ENCODE measurements at places on chromosomes 4 and X.
A peak's percentile ranks its signal among the peaks of the same experiment; 100 is the strongest.

DNA sequence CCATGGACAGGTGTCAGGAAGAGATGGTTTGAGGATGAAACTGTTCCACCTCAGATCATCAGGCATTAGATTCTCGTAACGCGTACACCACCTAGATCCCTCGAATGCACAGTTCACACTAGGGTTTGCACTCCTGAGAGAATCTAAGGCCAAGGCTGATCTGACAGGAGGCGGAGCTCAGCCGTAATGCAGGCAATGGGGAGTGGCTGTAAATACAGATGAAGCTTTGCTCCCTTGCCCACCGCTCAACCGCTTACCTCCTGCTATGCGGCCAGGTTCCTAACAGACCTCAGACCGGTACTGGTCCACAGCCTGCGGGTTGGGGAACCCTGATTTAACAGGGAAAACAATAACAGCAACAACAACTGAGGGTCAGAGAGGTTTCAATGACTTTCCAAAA is 2.0 kb upstream of the TEC start:
- no peak for DNase-seq

DNA sequence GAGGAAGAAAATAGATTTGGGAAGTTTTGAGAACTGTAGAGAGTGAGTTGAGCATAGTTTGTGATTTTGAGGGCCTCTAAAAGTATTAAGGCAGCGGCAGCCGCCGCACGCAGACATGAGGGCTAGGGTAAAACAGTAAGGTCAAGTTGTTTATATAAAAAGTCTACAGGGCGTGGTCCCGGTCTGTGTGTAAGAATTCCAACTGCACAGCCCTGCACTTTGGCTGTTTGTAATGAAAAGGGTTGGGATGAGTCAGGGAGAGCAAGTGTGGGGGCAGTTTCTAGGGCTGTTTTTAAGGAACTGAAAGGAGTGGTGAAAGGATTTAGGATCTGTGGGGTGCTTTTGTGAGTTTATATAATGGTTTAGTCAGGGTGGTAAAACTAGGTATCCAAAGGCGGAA is 55.0 kb downstream of the BEX3 start:
- DNase-seq: no peak

DNA sequence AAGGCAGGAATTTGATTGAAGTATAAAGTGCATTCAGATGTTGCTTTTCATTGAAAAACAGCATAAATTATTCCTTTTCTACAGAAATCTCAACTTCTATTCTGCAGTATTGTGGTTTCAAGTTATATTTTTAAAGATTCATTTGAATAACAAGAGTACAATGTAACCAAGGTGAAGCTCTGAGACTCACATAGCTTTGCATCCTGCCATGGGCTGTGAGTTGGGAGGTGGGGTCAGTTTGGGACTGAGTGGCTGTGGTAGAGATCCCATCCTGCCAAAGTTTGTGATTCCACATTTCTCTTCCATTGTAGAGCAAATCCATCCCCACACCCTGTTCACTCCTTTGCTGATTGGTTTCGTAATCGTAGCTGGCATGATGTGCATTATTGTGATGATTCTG is 69.2 kb downstream of the KIT start:
- DNase-seq: no peak

- DNase-seq: no peak
These were observed 14.3 kb downstream of the JCHAIN start for GRCh38 chr4:70651864-70652506.

DNA sequence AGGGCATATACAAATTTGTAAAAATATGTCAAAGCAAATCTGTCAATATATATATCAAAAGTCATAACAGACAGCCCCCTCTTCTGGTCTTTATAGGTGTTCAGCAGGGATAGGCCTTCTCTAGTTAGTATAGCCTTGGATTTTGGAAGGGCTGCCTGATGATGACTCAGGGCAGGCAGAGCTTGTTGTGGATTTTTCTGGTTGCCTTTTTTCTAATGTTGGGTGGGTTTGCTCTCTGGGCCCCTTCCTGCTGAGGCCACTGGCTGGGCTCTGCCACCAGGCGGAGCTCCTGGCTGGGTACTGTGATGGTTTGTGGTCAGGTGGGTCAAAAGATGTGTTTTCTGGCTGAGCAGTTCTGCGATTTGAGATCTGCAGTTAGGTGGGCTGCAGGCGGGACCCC is 294.2 kb downstream of the GRIA2 start:
- no peak for DNase-seq

- no peak for DNase-seq
These were observed 4.2 kb downstream of the BCOR start for GRCh38 chrX:40093586-40093985.

DNA sequence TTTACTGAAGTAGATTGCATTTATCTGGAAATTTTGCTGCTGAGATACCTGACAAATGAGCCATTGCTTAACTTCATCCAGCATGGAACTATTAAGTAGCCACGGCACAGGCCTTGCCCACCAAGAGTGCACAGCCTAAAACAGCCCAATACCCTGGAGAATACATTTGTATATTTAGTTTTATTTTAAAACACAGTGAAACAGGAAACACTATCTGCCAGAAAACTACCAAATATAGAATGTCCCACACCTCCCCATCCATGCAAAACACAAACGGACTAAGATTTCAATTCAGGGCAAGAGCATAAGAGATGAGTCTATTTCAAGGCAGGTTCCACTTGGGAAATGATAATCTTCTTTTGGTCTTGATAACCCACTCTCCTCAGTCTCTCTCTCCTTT is 57.1 kb downstream of the MAML3 start:
- DNase-seq: no peak

GRCh38 chrX:19515615-19516105 is 352 bp upstream of the MAP3K15 start:
- DNase-seq: no peak

DNA sequence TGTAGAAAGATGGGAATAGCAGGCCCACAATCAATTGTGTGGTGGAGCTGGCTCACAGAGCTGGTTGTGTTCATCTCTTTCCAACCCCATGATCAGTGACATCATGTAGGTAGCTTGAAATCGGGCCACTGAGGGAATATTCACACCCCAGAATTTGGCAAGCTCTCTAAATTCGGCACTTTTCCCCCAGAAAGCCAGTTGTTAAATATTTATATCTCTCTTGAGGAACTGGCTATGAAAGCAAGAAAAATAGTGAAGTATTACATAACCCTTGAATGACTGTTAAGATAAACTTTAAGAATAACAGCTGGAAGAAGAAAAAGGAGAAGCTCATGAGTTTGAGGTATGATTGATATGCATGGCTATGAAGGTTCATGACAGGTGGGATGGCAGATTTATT is 38.9 kb downstream of the GPRIN3 start:
- no peak for DNase-seq

GRCh38 chrX:101659601-101660063 is at the start of gene ARMCX2:
TSS of gene ARMCX2 (minus strand) at chrX:101659850. CDS start at chrX:101657588, 2,262 bp downstream.
- DNase-seq: peak; percentile 8

DNA sequence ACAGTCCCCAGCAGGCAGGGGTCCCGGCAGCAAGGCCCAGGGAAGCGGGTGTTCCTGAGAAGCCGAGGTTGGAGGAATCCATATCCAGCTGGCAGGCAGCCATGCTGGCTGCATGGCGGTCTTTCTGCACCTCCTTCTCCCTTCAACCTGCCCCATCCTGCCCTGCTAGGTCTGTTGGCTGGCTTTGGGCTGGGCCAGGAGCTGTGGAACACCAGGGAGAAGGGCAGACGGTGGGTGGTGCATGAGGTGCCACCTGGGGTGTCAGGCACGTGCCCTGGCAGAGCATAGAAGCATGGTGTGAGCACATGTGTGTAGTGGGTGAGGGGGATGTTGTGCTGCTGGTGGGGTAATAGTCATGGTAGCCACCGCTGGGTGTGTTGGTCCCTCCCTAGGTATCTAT is 150.1 kb downstream of the PJA1 start:
- DNase-seq: no peak

- DNase-seq: no peak
These were observed 117.3 kb downstream of the FAM13A start for GRCh38 chr4:88939697-88940096.

DNA sequence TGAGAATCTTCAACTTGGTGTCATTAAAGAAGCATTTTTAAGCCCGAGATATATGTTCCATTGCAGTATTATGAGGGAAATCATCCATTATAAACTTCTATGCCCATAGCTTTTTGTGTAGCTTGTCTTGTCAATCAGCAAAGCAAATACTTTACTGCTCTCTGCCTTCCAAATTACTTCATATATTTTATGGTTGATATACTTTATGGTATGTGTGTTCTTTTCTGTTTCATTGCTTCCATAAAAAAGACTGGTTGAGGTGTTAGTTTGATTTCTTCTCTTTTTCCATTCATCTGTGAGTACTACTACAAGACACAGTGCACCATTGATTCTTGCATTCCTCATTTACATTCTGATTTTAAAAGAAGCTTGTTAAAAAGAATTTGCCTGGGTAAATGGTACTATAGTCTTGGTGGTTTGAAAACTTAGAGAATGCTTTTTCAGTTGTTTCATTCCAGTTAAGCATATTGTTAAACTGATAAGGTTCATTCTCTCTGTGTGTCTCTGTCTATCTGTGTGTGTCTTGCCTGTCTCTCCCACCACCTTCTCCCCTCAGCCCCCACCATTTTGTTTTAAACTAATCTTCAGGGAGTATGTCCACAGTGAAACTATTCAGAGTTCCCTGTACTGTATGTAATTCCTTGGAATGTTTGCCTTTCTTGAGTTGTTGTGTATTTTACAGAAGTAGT is 27.1 kb downstream of the STAG2 start:
- no peak for DNase-seq

- no peak for DNase-seq
These were observed 83.1 kb downstream of the PRDM5 start for GRCh38 chr4:120839334-120839973.

GRCh38 chrX:129759576-129760061 is 20.1 kb upstream of the SASH3 start:
- DNase-seq: no peak

- DNase-seq: peak; percentile 56
These were observed 6.0 kb downstream of the SMAD1 start for GRCh38 chr4:145487631-145488030.

DNA sequence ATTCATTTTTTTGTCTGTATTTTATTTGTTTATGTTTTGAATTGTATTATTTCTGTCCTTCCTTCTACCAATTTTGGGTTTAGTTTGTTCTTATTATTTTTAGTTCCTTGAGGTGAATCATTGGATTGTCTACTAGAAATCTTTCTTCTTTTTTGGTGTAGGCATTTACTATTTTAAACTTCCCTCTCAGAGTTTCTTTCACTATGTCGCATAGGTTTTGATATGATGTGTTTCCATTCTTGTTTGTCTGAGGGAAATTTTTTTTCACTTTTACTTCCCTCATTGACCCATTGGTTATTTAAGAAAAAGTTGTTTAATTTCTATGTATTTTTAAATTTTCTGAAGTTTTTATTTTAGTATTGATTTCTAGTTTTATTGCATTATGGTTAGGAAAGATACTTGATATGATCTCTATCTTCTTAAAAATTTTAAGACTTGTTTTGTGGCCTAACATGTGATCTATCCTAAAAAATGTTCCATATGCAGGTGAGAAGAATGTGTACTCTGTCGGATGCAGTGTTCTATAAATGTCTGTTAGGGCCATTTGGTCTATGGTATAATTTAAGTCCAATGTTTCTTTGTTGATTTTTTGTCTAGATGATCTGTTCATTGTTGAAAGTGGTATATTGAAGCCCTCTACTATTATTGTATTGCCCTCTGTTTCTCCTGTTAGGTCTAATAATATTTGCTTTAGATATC is 68.8 kb downstream of the IL15 start:
- DNase-seq: no peak

- no peak for DNase-seq
These were observed 4.4 kb upstream of the SMR3A start for GRCh38 chr4:70356185-70356584.

- DNase-seq: no peak
These were observed 201.7 kb downstream of the NLGN4X start for GRCh38 chrX:6026980-6027379.

- DNase-seq: no peak
These were observed 4.1 kb upstream of the WFS1 start for GRCh38 chr4:6265546-6265945.

GRCh38 chr4:76894537-76895255 is 3.2 kb downstream of the SOWAHB start:
- no peak for DNase-seq

- DNase-seq: no peak
These were observed 35.2 kb upstream of the MSX1 start for GRCh38 chr4:4824232-4824631.

GRCh38 chr4:42574870-42575430 is 82.0 kb downstream of the ATP8A1 start:
- no peak for DNase-seq

DNA sequence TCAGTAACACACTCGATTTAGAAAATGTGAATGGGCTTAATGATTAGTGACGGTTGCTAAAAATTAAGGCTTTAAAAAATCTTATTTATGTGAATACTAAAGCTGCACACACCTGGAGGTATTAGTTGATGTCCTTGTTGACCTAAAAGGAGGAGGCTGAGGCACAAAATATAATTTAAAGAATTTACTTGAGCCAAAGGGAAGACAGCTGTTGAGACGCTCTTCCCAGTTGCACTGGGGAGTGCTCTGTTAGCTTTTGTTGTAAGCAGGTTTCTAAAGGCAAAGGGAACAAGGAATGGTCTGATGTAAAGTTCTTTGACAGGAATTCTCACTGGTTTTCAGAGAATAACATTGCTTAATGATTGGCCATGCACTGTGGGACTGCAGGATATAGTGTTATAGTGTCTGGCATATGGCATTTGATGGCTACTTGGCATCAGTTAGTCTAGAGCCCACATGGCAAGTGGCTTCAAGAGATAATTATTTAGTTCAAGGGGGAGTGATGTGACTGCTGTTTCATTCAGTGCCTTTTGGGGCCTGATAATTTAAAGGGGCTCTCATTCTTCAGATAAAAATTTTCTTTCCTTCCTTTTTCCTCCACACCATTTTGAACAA is 30.8 kb upstream of the PGM2 start:
- no peak for DNase-seq

Data from GM19239 (cell line).